ENCODE measurements at places on chromosomes 7 and 10. TPM values are rescaled to one million over a fixed set of nuclear protein-coding genes. Genes with fewer than 3 reads are reported as not detected.
A peak's percentile ranks its signal among the peaks of the same experiment; 100 is the strongest.

Gene LAMB4
- polyA plus RNA-seq: 7.3 TPM

DNA sequence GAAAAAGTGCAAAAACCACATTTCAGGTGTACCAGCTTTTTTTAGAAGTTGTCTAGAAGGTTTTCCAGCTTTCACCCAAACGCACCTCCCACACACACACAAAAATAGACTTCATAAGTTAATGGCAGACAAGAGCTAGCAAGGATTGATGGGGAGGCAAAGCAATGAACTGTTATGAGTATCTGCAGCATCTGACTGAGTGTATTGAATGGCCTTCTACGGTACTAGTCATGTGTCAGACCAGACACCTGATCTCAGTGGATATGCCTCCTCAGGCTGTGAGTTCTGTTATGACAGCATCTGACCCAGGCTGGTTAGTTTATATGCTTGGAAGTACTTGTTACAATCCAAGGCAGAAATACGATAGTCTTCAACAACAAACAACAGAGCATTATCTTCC, 406.1 kb upstream of the AUTS2 start:
- no peak for DNase-seq

DNA sequence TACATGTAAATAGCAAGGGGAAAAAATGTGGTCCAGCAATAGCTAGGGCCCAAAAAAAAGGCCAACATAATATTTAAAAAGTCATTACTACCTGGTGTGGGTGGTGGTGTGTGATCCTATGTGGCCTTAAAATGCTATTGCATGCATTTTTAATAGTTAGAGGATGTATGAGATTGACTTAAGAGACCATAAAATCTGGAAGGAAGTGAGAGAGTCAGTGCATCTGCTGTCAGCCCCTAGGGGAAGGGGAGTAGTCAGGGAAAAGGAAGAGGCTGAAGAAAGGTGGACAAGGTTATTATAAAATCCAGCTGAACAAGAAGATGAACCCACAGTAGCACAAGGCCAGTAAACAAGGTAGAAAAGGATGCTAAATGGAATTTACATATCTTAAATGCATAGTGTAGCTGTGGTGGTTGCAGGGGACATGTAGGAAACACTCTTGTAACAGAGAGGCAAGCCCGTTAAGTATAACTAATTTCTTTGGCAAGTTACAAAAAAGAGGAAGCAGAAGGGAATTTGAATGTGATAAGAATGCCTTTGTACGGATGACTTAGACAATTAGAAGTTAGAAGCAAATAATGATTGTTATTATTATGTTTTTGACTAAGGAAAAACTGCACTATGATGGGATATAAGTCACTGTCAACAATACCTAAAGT, 11.9 kb upstream of the NDUFA5 start:
- DNase-seq: no peak

Gene TMEM213
- 29.3 TPM for polyA plus RNA-seq

- no peak for DNase-seq
These were observed 59.5 kb upstream of the TM9SF3 start for GRCh38 chr10:96646301-96646700.

DNA sequence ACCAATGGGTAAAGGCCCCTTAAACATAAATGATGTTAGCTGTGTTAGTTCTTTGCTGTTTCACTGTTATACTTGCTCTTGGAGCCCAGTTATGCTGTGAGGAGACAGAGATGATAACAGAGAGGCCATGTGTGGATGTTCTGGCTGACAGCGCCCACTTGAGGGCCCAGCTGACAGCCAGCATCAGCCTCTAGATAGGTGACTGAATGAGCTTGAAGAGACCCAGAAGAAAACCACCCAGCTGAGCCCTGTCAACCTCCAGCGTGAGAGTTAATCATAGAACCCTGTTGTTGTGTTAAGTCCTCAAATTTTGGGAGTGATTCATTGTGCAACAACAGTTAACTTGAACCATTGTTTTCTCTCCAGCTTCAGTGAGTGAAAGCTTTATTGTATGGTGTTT, 91.7 kb downstream of the GLRX3 start:
- DNase-seq: no peak

Gene SCART1
- 4.9 TPM for polyA plus RNA-seq

- DNase-seq: no peak
These were observed 142.7 kb downstream of the C10orf105 start for GRCh38 chr10:71576842-71577241.

Gene CDHR3
- polyA plus RNA-seq: 6.6 TPM

- no peak for DNase-seq
These were observed 26.0 kb upstream of the TARP start for GRCh38 chr7:38299275-38299931.

DNA sequence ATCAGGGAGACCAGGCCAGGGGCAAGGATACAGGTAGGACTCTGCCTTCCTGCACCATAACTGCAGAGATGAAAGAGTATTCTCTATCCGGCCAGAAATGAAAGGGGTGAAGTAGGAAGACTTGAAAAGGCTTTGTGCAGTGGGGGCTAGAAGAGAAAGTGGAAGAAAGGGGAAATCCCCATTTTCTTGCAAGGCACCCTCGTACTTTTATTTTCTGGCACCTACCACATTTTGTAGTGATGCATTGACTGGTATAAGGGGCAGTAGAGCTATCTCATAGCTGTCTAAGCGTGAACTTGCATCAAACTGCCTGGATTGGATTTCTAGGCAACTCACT, 752 bp upstream of the CAMK2G start:
- DNase-seq: no peak

- DNase-seq: peak; percentile 83
These were observed at the start of gene GATA3 for GRCh38 chr10:8054494-8055407. Gene GATA3 (plus strand): TSS chr10:8054688. CDS start chr10:8055656, 968 bp downstream.

DNA sequence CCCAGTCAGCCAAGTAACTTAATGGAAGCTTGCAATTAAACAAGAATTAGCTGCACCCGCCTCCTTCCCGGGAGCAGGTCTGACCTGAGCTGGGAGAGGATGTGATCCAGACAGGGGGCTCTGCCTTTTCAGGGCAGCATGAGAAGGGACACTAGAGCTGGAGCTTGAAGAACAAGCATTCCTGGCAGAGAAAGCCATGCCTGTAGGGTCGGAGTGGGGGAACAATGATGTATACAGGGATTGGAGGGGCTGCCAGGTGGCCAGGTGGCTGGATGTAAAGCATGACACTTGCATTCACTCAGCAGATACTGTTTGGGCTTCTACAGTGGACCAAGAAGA, 112.5 kb downstream of the GRK5 start:
- DNase-seq: no peak

- DNase-seq: no peak
These were observed 205.2 kb upstream of the PPP2R2D start for GRCh38 chr10:131695496-131696165.

Gene C7orf57
- polyA plus RNA-seq: 0.43 TPM

Gene SPAM1
- polyA plus RNA-seq: not detected

GRCh38 chr7:17523813-17524739, 225.6 kb downstream of the AHR start:
- no peak for DNase-seq

Gene VSTM4
- polyA plus RNA-seq: 12.6 TPM

DNA sequence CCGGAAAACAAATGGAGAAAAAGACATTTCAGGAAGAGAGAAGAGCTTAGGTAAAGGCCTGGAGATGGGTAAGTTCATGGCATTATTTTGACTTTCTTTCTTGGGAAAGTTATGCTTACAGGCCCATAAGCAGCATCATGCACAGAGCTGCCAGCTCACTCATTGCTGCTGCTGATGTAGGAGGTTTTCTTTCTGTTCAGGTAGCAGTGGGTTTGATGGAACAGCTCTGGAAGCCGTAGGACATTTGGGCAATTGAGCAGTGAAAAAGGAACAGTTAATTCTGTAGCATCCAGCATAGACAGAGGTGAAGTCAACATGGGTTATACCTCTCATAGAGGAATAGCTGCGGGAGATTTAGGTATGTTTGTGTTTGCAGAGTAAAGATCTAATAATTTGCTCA, 3.3 kb downstream of the CHN2 start:
- no peak for DNase-seq

DNA sequence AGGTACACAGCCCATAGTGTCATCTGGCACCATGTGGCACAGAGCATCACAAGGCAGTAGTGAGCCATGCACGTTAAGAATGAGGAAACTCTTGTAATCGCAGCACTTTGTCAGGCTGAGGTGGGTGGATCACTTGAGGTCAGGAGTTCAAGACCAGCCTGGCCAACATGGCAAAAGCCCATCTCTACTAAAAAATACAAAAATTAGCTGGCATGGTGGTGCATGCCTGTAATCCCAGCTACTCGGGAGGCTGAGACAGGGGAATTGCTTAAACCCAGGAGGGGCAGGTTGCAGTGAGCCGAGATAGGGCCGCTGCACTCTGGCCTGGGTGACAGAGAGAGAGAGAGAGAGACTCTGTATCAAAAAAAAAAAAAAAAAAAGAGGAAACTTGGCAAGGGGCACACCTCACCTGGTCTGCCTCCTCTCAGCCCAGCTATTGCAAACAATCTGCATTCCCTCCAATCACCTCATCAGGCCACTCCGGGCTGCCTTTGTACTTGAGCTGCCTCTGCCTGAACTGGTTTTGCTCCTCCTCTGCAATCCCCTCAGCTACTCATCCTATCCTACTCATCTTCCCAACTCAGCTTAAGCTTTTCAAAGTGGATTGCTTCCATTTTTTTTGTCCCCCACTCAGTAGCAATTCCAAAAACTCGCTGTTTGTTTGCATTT, 46.0 kb upstream of the OPTN start:
- DNase-seq: no peak

GRCh38 chr7:158296798-158297104, 290.9 kb downstream of the PTPRN2 start:
- DNase-seq: no peak

Gene PRR15
- polyA plus RNA-seq: 4.7 TPM

Gene SAMD9
- 4.3 TPM for polyA plus RNA-seq

GRCh38 chr7:38660427-38661099, 29.4 kb upstream of the AMPH start:
- DNase-seq: no peak

Gene GPRIN2
- 9.0 TPM for polyA plus RNA-seq

Gene IFIT1B
- 0.09 TPM for polyA plus RNA-seq

GRCh38 chr7:105244594-105244993, 144.1 kb downstream of the SRPK2 start:
- DNase-seq: no peak

Gene NODAL
- 0.44 TPM for polyA plus RNA-seq

GRCh38 chr7:125112850-125113249, 183.2 kb upstream of the POT1 start:
- DNase-seq: no peak

DNA sequence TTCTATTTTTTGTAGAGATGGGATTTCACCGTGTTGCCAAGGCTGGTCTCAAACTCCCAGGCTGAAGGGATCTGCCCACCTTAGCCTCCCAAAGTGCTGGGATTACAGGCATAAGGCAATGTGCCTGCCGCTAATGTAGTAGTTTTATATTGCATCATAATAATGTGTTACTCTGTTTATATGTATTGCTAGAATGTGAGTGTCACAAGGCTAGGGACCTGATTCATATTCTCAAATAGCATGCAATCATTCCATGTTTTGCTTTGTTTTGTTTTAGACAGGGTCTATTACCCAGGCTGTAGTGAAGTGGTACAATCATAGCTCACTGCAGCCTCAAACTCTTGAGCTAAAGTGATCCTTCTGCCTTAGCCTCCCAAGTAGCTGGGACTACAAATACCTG, 13.5 kb downstream of the CCL26 start:
- no peak for DNase-seq

DNA sequence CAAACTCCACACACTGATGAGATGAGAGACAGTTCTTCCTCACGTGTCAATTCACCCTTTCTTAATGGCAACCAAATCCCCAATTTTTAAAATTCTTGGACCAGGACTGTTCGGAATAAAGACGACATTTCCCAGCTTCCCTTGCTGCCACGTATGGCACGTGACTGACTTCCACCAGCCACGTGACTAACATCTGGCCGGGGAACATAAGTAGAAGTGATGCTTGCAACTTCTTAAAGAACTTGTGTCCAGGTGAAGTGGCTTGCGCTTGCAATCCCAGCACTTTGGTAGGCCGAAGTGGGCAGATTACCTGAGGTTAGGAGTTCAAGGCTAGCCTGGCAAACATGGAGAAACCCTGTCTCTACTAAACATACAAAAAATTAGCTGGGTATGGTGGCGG, 405.1 kb downstream of the CALN1 start:
- no peak for DNase-seq

Gene SP4
- polyA plus RNA-seq: 13.4 TPM

- DNase-seq: no peak
These were observed 37.4 kb upstream of the BET1 start for GRCh38 chr7:94041529-94041928.

Gene GSTO2
- polyA plus RNA-seq: 49.0 TPM
